ENCODE measurements at places on chromosomes 11 and 22.
A peak's percentile ranks its signal among the peaks of the same experiment; 100 is the strongest.

DNA sequence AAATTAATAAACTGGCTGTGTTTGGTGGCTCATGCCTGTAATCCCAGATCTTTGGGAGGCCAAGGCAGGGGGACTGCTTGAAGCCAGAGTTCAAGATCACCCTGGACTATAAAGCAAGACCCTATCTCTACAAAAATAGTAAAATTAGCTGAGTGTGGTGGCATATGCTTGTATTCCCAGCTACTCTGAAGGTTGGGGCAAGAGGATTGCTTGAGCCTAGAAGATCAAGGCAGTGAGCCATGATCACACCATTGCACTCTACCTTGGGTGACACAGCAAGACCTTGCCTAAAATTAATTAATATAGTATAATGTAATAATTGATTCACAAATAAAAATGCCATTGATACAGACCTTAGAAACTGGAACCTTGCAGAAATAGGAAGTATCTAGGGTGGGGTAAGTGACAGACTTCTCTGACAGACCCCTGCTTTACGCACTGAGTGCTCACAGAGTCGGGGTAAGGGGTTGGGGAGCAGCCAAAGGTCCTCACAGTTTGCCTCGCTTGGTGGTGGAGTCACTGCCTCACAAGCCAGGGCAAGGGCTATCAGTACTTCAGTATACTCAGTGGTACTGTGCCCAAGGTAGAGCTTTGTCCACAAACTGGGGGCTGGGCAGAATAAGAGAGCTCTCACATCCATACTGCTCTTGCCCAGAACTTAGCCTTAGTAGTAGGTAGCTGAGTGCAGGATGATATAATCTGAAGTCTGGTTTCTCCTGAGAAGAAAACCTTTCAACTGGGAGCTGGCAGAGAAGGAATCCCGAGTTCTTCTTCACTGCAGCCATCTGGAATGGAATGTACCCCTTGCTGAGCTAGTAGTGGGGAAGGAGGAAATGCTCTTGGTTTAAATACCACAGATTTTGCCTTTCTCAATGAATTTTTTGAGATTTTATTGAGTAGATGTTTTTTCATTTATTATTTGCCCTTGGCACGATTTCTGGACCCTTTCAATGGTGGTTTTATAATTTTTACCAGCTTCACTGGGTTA lies 65.5 kb downstream of the EMSY start:
- no peak for DNase-seq

GRCh38 chr11:103907548-103908455 lies 128.6 kb upstream of the DDI1 start:
- no peak for DNase-seq

- no peak for DNase-seq
Observed at GRCh38 chr11:124123622-124124021, 8.4 kb downstream of the VWA5A start.

- no peak for DNase-seq
Observed at GRCh38 chr11:45057938-45058646, 88.3 kb upstream of the PRDM11 start.

DNA sequence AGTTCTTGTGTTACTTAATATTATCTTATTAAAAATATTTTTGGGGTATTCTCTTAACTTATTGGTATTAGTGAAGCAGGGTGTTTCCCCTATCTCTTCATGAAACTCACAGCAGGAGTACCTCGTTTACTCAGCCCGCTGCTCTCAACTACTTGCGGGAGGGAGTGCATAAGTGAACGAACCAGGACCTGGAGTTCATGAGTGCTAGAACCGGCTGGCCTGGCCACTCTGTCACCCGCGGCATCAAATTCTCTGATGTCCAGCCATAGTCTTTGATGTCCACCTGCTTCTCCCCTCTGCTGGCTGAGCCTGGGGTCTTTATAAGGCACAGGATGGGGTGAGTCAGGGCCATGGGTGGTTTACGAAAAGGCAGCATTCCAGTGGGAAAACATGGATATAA lies 216.7 kb upstream of the ANO5 start:
- no peak for DNase-seq

- no peak for DNase-seq
Observed at GRCh38 chr22:35567351-35568141, 26.9 kb downstream of the RASD2 start.

DNA sequence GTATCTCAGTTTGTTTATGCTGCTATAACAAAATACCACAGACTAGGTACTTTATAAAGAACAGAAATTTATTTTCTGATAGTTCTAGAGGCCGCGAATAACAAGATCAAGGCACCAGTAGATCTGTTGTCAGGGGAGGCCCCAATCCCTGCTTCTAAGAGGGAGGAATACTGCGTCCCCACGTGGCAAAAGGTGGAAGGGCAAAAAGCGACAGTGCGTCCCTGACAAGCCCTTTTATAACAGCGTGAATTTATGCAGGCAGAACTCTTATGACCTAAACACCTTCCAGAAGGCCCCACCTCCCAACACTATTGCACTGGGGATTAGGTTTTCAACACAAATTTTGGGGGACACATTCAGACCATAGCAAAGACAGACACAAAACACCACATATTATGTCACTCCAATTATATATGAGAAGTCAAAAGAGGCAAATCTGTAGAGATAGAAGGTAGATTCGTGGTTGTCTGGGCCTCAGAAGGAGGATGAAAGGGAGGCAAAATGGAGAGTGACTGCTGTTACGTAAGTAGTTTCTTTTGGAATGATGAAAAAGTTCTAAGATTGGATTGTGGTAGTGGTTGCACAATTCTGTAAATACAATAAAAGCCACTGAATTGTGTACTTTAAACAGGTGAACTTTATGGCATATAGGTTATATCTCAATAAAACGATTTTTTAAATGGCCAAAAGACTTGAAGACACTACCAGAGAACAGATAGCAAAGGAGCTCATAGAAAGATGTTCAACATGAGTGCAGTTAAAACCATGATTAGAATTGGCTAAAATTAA lies 30.1 kb upstream of the TNRC6B start:
- DNase-seq, result no peak

DNA sequence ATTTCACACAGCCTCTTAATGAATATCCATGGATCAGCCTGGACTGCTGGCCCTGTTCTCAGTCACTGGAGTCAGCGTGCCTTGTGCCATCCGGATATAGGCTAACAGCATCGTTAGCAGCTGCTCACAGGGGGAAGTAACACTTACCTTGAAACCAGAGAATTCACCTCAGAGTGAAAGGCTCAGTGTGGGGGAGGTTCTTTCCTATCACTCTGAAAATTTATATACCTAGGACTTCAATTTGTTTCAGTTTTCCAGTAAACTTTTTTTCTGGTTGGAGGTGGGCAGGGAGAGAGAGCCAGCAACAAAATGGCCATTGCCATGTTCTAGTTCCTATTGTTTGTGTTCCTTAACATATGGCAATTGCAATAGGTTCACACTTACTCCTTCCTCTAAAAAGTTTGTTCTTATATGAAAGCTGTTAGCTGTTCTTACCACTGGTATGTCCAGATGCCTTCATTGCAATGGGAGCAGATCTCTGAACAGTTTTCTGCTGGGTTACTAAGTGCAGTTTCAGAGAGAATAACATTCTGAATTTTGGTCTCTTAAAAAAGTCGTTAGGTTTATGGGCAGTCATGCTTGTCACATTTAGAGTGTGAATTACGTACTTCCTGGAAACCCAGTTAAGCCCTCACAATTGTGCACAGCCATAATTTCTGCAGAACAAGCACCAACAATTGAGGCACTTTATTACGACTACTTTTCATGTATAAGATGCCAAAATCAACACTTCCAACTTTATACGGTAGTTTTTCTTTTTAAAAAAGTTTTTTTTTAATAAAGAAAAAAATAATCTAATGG lies 247.6 kb downstream of the CADM1 start:
- DNase-seq, result peak; percentile 45

DNA sequence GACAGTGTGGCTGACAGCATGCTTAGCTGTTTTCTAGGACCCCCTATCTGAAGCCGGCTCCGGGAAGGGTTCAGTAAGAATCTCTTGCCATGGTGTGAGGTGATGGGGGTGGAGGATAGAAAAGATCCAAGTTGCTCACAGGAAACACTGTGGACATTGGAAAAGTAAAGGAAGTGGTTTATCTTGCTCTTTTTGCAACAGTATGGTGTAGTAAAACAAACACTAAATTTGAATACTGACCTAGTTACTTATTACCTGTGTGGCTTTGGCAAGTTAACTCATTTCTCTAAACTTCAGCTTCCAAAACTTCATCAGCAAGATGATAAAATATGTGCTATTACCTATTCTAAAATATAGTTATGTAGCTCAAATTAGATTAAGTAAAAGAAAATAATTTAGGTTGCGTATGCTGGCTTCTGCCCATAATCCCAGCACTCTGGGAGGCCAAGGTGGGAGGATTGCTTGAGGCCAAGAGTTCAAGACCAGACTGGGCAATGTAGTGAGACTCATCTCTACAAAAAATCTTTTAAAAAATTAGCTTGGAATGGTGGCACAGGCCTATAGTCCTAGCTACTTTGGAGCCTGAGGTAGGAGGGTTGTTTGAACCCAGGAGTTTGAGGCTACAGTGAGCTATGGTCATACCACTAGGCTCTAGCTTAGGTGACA lies 51.6 kb upstream of the APOA1 start:
- no peak for DNase-seq

DNA sequence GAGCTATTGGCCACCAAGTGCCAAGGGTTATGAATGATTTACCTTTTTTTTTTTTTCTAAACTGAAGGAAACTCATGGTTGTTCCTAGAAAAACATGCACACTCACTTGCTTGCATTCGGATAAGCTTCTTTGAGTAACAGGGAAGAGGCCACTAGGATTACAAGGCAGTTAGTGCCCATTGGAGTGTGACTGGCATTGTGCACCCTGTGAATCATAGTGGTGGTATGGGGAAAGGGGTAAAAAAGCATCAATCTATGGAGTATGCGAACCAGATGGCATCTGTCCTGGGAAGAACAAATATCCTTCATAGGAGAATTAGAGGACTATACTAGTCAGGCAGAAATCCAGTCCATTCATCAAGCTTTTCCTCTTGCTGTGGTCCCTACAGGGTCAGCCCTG lies 24.2 kb downstream of the CD44 start:
- no peak for DNase-seq

GRCh38 chr11:121323046-121323607 lies 30.6 kb downstream of the SC5D start:
- DNase-seq, result no peak

GRCh38 chr11:61682906-61683675 lies 2.9 kb downstream of the DAGLA start:
- DNase-seq, result no peak

- DNase-seq, result no peak
Observed at GRCh38 chr11:121606354-121606753, 153.6 kb upstream of the SORL1-AS1 start.

- no peak for DNase-seq
Observed at GRCh38 chr22:30235687-30236170, 10.8 kb downstream of the LIF start.

GRCh38 chr22:22733881-22734373 lies 89.5 kb downstream of the GGTLC2 start:
- DNase-seq, result no peak

DNA sequence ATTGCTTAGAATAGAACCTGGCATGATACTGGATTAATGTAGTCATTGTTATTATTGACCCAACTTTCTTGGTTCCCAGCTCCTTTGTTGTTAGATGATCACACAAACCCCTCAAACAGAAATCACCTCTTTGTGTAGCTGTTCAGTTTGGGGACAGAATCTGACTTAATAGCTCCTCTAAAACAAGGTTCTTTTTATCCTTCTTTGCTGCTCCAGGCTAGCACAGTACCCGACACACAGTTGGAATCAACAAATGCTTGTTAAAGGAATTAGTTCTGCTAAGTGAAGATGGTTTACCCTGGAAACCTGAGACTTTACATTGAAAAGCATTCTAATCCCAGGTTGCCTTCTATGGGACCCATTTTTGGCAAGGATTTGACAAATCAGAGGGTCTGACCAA lies 43.9 kb downstream of the GAB2 start:
- DNase-seq, result no peak

DNA sequence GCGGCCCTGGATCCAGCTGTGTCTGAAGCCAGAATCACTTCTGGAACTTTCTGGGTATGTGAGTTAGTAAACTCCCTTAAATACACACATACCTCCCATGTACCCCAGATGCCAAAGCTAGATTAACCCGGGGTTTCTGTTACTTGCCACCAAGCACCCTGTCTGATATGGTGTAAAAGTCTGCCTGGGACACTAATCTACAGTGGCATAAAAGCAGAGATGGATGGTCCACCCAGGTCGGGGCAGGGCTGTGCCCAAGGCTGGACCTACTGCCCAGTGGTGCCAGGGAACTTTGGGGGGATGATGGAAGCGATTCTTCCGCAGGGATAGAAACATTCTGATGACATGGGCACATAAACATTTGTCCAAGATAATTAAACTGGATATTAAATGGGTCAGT lies 12.7 kb downstream of the MRGPRF start:
- no peak for DNase-seq
